ENCODE measurements at places on chromosomes 6 and 20.

DNA sequence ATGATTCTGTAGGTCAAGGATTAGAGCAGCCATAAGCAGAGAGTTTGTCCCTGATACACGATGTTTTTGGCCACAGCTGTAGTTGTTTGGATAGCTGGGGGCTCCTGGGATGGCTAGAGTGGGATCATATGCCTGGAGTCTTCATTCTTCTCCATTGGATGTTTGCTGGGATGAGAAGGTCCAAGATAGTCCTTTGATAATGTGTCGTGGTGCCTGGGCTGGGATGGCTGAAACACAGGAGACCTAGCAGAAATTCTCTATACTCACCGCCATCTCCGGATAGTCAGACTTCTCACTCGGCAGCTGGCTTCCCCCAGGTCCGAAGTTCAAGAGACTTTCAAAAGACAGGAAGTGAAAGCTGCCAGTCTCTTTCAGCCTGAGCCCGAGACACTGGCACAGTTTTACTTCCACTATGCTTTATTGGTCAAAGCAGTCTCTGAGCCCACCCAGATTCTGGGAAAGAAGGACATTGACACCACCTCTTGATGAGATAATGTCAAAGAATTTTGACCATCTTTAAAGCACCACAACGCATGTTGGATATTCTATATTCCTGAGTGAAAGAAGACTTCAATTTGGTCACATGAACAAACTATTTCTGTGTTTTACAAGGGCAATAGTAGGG, 16.0 kb downstream of the MARCKS start:
- DNase-seq, result peak; percentile 96

DNA sequence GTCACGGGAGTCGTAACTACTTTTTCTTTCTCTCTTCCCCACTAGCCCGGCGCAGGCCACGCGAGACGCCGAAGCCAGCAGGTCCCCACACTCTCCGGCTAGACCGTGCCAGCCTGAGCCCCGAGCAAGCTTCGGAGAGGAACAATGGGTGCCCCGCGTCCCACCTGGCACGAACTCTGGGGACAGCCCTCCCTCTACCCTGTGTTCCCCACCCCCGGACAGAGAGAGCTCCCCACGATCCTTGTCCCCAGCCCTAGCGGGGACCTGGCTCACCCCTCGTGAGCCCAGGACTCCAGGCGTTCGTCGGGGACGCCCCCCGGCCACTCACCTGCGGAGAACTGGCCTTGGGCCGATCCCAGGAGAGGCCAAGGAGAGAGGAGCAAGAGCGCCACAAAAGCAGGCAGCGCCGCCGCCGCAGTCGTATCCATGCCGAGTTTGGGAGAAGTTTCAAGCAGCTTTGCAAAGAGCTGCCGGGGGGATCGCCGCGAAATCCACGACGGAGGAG, 416 bp downstream of the PTPRK start:
- DNase-seq, result no peak

DNA sequence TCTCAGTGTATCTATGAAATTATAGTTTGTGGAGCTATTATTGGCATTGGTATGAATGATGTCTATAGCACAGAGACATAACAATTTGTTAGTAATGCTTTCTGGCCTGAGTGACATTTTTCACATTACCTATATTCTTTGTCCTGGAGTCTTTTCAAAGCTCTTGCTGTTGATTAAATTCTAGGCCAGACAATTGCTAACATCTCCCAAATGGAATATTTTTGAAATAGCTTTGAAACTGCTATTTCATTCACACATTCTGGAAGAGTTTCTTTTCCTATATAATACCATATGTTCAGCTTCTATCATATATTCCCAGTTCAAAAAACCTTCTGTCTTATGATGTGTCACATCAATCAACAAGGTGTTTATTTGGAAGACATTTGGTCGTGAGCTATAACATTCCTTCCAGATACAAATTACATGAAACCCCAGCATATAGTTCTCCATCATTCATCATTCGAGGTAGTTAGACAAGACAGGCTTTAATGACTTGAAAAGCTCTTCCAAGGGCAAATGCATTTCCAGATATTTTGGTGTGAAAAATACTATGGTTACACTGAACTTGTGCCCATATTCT, 452.8 kb downstream of the KHDRBS2 start:
- no peak for DNase-seq

DNA sequence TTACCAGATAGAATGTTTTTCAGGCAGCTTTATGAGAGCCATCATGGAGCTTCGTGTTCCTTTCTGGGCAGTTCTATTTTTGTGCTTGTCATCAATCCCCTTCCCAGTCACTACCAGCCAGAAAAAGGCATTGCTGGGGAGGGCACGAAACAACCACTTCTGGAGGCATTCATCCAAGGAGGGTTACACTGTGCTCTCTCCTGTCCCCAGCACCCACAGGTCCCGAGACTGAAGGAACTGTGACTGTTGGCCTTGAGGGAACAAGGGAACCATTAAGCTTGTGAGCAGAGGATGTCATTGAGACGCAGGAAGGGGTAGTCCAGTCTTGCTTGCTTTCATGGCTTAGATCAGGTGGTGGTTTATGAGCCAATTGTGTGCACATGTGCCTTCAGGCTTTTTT, 20.1 kb upstream of the ENPP5 start:
- DNase-seq, result no peak

All from AML-193 (cell line).